ENCODE measurements at places on chromosomes 13 and 19.

DNA sequence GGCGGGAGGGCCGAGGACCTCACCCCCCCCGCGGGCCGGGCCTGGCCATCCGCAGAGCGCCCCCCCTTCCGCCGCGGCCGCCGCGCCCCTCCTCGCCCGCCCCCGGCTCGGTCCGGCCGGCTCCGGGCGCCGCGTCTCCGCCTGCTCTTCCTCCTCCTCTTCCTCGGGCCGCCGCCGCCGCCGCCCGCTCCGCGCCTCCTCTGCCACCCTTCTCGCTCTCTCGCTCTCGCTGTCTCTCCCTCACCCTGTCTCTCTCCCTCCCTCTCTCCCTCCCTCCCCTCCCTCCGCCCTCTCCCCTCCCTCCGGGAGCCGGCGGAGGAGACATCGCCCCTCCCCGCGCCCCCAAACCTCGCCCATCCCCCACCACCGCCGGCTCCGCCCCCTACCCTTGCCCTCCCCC lies at the start of gene SHANK1:
SHANK1 (minus strand) TSS at position 237 of the 400 bp plus-strand sequence. CDS start 2,883 bp downstream, outside the sequence.
- no peak for DNase-seq

DNA sequence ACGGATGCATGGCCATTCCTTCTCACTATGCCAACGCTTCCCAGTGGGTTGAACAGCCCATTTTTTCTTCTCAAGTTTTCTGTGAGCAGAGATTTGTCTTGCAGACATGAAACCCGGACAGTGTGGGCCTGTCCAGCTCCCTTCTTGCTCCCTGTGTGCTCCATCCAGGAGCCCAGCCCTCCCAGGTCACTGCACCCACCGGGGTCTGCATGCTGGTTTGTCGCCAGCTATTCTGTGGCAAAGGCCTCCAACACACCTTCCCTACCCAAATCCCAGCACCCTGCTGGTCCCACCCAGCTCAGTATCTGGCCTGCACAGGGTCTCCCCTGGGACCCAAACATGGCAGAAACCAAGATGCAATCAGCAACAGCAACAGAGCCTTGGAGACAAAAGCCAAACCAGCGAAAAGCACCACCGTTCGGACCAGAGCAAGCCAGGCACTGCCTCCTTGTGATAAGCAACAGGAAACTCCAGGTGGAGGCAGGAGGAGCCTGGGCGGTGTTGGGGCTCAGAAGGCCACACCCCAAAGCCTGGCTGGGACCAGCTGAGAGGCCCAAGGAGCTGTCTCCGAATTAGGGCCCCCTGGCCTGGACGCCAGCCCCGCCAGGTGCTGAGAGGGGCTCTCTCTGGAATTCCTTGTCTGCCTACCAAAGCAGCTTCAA lies 12.2 kb upstream of the SPACA7 start:
- DNase-seq = no peak

DNA sequence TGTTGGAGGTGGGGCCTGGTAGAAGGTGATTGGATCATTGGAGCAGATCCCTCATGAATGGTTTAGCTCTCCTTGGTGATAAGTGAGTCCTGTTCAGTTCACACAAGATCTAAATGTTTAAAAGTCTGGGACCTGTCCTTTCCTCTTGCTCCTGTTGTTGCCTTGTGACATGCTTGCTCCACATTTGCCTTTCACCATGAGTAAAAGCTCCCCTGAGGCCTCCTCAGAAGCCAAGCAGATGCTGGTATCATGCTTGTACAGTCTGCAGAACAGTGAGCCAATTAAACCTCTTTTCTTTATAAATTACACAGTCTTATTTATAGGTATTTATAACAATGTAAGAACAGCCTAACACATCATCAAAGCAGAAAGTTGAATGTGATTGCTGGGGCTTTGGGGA lies 24.2 kb upstream of the RFC3 start:
- no peak for DNase-seq

GRCh38 chr19:52464798-52465470 lies 11.6 kb downstream of the ZNF578 start:
- DNase-seq = no peak

DNA sequence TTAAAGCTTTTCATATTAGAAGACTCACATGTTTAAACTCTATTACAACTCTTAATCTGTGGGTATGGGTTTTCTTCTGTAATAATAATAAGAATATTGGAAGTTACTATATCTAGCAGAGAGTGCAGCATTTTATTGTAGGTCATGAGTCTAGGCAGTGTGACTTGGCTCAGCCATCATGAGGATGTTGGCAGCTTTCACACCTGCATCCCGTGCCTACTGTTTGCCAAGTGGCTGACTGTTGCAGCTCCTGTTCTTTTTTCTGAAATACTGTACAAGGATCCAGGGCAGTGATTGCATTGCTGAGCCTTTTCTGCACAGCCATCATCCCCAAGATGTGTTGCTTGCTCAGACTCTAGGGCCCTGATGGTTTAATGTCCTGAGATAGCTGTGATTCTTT lies 47.4 kb downstream of the MTUS2 start:
- no peak for DNase-seq

Measured in stimulated activated CD4-positive, alpha-beta T cell treated with anti-CD3 and anti-CD28 coated beads, Interleukin-4, amount 100 ng/mL, for 48 hours (primary cell).